Brain pericyte (primary cell): ENCODE measurements at places on chromosomes 5 and 9.
A peak's percentile ranks its signal among the peaks of the same experiment; 100 is the strongest.

- DNase-seq: no peak
Observed at GRCh38 chr9:95226921-95227320, 90.6 kb downstream of the FANCC start.

GRCh38 chr9:106531491-106531890 is 331.5 kb upstream of the ZNF462 start:
- DNase-seq: no peak

DNA sequence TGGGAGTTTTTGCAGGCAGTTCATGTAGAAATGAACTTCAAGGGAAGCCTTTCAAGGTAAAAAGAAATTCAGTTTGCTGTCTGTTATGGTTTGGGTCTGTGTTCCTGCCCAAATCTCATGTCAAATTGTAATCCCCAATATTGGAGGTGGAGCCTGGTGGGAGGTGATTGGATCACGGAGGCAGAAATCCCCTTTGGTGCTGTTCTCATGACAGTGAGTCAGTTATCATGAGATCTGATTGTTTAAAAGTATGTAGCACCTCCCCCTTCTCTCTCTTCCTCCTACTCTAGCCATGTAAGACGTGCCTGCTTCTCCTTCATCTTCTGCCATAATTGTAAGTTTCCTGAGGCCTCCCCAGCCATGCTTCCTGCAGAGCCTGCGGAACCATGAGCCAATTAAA is 341.4 kb downstream of the ARHGEF28 start:
- DNase-seq: no peak

DNA sequence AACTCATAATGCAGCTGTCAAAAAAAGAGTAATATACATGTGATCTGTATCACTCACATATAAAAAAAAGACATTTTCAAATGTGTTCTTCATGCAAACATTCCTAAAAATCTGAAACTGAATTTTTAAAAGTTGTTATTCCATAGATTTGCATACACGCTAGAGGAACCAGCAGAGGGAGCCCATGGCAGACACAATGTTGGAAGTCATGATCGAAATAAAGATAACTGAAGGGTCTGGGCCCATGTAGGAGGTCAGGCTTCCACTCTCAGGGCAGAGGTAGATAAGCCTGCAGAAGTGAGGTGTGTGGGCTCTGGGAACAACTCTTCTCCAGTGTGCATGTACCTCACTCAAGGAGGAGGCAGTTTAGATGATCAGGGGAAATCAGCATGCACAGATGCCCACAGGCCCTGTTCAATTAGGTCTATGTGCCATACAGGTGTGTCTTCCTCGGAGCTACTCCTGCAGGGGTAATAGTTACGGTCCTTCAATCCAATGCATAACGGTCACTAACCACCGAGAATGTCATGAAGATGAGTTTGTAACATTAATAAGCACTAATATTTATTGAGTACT is 208.6 kb downstream of the EPB41L4A start:
- no peak for DNase-seq

GRCh38 chr5:143860211-143860610 is 48.2 kb downstream of the HMHB1 start:
- no peak for DNase-seq

GRCh38 chr9:132591244-132591643 is 8.8 kb downstream of the BARHL1 start:
- DNase-seq: no peak

GRCh38 chr5:33212900-33213299 is 227.9 kb upstream of the TARS1 start:
- DNase-seq: no peak

DNA sequence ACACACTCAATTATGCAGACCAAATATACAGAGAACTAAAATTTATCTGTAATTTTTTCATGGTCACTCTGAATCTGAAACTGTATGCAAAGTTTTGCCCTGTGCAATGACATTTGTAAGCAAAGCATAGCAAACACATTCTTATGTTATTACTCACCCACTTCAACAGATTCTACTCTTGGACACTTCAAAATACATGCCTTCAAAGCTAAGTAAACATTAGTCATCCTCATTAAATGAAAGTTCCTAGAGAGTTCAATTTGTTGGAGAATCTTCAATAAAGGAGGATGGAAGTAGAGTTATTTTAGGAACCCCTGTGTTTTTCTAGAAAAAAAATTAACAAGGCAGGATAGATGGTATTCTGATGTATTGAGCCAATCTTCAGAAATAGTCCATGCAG is 639.7 kb upstream of the C9orf72 start:
- DNase-seq: peak; percentile 24

DNA sequence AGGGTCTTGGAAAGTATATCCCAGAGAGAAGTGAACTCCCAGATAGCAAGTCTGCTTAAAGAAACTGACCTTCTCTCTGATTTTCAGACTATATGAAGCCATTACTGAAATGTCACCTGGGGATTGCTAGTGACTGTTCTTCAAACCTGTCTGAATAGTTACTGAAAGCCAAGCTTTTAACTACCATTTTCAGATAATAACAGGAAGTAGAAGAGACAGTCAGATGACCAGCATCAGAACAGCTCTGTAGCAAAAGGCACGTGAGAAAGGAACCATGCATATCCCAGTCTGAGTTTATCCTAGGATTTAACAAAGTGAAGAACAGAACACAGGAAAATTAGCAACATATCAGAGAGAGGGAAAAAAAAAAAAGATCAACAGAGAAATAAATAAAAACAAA is 74.9 kb upstream of the SELENOP start:
- no peak for DNase-seq

GRCh38 chr9:97307091-97307490 is 368 bp upstream of the CCDC180 start:
- peak; percentile 24 for DNase-seq

DNA sequence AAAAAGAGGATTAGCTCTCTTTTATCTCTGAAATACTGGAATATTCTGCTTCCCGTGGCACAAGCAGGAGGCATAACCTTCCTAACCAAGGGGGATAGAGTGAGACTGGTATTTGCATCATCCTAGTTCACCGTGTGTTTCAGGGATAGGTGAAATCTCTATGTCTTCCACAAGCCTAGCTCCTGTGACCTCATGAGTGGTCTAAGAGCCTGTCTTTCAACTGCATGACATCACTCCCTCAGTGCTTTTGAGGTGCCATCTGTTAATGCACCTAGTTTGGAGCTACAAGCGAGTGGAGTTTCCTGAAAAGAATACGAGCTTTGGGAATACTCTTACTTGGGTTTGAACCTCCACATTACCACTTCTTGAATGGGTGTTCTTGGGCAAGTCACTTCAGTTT is 181.8 kb downstream of the PAPPA start:
- no peak for DNase-seq

DNA sequence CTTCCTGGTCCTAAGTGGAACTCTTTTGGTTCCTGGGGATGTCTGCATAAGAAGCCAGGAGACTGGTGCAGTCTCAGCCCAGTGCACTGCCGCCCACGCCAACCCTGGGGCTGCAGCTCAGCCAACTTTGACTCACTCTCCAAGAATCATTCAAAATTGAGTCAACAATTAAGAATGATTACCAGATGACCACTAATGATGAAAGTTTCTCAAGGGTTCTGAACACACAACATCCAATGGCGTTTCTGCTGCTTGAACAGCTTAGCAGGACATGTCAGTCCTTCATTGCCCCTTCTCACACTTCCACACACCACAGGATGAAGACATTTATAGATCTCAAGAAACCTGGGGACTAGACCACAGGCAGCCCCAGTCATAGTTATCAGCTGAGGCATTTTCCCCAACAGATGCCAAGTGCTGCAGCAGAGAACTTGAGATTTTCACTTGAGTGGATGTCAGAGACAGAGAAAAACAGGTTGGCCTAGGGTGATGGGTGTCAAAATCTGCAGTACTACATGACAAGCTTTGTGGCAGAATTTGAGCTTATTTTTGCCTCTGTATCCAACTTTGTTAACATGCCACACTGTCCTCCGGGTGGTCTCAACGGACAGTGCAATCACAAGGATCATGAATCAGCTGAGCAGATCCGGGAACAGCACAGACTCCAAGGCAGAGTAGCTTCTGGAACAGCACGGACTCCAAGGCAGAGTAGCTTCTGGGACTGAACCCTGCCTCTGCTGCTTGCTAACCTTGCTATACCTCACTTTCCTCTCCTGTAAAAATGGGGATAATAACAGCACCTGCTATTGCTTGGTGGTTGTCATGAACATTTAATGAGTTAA is 356.1 kb downstream of the SPOCK1 start:
- no peak for DNase-seq

DNA sequence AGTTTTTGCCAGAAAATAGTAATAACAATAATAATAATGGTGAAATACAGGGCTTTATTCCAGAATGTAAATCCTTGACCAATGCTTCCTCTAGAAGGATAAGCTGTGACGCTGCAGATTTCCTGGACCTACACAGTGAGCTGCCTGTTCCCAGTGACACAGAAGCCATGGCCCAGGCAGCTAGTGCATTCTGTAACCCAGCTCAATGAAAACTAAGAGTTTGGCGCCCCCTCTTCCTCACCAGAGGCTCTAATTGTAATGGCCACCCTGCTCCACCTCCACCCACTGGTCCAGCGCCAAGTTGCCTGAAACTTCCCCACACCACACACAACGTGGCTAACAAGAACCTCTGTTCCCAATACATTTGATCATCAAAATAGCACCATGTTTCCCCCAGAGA is 248.1 kb downstream of the CETN3 start:
- no peak for DNase-seq

DNA sequence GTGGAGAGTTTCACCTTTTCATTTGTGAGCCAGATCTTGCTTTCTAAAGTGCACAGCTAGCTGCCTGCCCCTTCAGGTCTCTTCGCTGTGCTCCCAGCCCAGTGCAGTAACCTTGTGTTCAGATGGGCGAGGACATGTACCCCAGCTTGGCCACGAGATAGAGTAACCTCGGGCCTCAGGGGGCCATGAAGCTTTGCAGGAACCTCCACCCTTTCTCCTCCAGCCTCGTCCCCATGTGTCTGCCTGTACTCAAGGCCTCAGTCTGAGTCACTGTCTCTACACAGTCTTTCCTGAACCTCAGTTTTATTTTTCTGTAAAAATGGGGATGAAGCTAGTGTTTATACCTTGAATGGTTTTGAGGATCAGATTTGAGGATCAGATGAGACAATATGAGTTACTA is 37.9 kb downstream of the ERGIC1 start:
- no peak for DNase-seq

DNA sequence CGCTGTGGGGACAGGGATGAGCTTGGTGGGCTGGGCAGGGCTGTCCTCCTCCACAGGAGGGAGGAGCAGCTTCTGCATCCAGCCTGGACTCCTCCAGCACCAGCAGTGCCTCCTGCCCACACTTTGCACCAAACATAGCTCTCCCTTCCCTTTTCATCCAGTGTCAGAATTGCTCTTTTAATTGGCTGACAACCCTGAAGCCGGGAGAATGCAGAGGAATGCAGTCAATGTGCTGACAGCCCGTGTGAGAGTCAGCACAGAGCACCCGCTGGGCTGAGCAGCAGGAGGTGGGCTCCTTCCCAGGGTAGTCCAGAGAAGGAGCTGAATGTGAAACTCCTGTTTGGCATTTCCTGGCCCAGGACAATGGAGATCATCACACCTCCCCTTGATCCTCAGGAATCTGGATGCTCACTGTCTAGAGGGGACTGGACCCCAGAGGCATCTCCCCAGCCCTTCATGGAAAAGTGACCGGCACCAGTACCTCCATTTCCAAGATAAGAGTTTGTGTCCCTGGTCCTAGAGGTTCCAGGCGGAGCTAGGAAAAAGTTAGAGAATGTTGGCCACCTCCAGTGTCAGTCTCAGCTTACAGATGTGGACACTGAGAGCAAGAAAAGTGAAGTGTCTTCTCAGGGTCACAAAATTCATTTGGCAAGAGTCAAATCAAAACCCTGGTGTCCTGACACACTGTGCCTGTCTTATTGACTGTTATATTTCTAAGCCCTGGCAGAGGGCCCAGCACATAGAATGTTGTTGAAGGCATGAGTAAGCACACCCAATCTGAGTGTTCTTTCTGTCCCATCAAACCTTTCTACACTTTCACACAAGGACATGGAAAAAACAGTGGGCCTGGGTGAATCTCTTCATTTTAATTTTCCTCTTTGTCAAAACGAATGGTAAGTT is 202.1 kb downstream of the SNX18 start:
- peak; percentile 50 for DNase-seq

GRCh38 chr9:115263371-115264075 is 145.6 kb upstream of the TNC start:
- DNase-seq: no peak

- DNase-seq: no peak
Observed at GRCh38 chr9:114829574-114830440, 24.0 kb upstream of the TNFSF15 start.

- DNase-seq: no peak
Observed at GRCh38 chr5:82820188-82820587, 257.0 kb downstream of the TMEM167A start.

GRCh38 chr5:41686767-41687166 is 176.4 kb upstream of the PLCXD3 start:
- DNase-seq: no peak

DNA sequence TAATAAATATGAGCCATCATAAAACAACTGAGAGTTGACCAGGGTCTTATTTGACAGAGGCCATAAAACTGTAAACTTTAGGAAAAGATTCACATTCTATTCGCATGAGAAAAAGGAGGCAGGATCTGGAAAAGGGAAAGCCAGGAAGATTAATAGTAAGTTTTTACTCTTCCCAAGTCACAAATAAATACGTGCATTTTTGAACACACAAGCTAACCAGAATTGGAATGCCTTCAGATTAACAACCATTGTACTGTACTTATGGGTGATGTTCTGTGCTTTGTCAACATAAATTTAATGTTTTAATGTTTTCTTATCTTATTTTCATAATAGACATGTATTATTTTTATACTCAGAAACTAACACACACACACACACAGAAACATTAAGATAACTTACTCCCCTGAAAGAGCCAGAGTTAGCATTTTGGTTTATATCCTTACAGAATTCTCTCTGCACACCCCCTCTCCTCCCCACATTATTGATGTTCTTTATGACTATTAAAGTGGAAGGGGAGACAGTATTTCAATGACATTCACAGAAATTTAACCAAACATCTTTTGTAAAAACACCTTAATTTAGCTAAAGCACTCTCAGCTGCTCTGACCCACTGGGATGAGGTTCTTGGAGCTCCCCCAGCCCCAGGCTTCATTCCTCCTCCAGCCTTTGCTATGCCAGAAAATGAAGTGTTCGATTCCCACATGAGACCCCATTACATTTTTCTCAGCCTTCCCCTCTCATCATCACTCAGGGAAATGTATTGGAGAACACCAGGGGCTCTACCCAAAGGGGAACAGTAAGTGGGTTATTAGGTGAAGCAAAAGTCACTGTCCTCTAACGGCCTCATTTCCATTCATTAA is 155.5 kb downstream of the ESM1 start:
- no peak for DNase-seq

DNA sequence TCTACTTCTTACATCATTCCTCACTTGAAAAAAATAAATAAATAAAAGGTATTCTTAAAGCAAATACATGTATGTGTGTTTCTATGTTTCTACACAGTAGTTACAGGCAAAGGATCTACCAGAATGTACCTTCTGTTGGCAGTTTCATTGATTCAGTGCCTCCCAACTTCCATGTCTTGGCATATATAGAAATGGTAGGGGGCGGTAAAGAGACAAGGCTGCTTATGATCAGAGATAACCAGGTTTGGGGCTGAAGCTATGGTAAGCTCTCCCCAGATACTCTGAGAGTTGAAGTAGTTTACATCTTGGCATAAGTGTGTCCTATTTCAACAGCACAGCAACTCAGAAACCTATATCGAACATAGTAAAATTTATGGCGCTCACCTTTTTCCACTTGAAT is 1075.4 kb upstream of the C9orf72 start:
- DNase-seq: no peak

- no peak for DNase-seq
Observed at GRCh38 chr5:102375272-102375671, 79.2 kb upstream of the SLCO4C1 start.
